ENCODE measurements at places on chromosomes 2 and 18. TPM values are rescaled to one million over a fixed set of nuclear protein-coding genes. Genes with fewer than 3 reads are reported as not detected.

UGT1A1 gene
- total RNA-seq: 106 TPM

TEKT4 gene
- total RNA-seq: not detected

CABLES1 gene
- total RNA-seq: 10.2 TPM

AMER3 gene
- not detected for total RNA-seq

LYG2 gene
- total RNA-seq: not detected

DNA sequence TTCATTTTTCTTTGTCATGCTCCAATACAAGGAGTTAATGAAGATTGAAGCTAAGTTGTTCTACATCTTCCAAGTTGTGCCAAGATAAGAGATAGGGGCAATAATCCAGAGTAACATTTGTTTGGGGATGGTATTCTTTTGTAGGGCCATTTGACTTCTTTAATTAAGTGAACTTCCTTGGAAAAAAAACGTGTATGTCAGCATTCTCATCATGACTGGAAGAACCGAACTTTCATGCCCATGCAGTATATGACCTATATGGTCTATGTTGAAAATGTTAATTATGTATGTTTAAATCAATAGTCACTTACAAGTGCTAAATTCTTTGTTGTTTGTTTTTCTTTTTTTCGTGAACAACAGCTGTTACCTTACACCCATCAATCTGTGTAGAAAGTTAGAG lies 319.5 kb upstream of the LRRTM1 start:
- DNase-seq: no peak

- DNase-seq: no peak
These were observed 16.6 kb downstream of the SESTD1 start for GRCh38 chr2:179248024-179248348.

- peak; percentile 68 for DNase-seq
These were observed 21.5 kb upstream of the BIN1 start for GRCh38 chr2:127128445-127128904.

DNA sequence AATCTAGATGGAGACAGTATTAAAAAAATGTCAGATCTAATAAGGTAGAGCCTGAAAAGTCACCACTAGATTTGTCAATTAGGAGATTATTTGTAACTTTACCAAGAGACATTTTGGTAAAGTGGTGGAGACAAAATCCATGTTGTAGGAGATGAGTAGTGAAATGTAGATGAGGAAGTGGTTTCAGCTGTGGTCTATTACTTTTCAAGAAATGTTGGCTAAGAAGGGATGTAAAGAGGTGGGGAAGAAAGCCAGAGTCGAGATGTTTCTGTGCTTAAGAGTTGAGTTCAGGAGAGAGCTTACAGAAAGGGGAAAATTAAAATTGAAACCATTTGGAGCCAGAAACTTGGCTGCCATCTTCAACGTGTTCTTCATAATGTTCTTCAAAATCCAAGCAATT lies 22.2 kb downstream of the ACVR2A start:
- no peak for DNase-seq
